ENCODE measurements at places on chromosomes 13 and 19.

GRCh38 chr19:2724148-2724557, 3.0 kb upstream of the DIRAS1 start:
- no peak for DNase-seq

- DNase-seq: no peak
Observed at GRCh38 chr19:48665786-48666185, 7.0 kb downstream of the NTN5 start.

DNA sequence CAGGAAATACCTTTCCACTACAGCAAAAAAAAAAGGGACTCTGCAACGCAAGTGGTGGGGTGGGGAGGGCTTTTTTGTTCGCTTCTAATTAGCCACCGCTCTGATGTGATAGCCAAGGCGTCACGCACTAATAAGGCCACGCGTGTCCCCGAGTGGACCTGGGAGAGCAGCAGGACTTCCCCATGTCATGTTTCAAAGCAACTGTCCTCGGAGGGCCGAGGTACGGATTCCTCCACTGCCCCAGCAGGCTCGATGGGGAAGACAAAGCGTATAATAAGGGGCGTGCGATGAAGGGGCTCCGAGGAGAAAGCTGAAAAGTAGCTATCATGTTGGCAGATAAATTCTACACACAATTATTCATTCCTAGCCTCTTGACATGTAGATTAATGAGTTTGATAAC, 179.7 kb upstream of the ZNF507 start:
- DNase-seq: no peak

GRCh38 chr13:26964278-26965250, 204.0 kb upstream of the GPR12 start:
- DNase-seq: peak; percentile 13

DNA sequence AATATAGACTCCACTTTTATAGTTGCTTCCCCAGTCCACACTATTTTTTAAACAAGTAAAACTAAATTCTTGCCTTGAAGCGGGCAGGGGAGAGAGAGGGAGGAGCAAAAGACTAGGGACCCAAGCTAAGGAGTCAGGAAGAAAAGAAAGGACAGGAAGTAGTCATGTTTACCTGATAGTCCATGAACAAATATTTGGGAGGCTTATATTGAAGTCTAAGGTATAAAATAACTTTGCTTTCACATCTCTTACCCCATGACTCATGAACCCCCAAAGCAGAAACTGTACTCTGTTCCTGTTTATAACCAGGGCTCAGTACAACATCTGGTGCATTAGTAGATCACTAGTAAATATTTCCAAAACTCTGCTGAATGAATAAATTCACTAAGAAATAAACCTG, 67.3 kb downstream of the ZAR1L start:
- DNase-seq: no peak

DNA sequence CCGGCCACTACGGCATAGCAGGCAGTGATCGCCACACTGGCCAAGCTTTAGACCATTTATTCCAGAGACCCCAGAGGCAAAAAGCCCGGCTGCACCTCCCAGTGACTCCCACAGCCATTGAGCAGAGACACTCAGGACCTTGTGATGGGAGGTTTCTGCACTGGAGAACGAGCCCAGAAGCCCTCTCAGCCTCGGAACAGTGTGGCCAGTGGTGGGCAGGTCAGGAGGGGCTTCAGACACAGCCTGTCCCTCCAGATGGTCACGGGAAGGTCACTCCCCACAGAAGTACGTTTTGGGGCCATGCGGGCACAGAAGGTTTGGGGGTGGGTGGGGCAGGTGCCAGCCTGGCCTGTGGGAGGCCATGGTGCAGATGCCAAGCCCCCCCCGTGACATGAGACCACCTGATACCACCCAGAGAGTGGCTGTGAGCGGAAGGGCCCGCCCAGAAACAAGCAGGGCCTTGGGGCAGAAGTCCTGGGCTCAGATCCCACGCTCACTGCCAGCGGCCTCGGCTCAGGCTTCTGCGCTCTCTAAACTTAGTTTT, 599 bp upstream of the F10 start:
- DNase-seq: no peak

GRCh38 chr13:91660076-91660415, 261.6 kb downstream of the GPC5 start:
- no peak for DNase-seq

- DNase-seq: no peak
Observed at GRCh38 chr13:19695829-19696228, 62.4 kb downstream of the MPHOSPH8 start.

DNA sequence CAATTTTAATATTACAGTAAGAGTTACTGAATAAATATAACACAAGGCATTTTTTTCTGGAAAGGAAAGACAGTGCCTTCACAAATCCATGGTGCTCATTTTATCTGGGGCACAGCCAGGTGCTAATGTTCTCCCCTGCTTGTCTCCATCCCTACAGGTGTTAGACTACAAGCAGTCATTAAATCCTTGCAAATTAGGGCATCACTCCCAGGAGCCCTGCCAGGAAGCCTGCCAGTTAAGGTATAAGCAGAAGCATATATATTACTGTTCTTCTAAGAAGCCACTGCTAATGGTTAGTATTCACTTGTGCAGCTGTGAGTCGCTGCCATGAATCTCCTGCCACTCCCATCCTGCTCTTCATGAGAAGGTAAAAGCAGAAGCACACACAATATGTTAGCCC, 149.7 kb downstream of the OXGR1 start:
- no peak for DNase-seq

DNA sequence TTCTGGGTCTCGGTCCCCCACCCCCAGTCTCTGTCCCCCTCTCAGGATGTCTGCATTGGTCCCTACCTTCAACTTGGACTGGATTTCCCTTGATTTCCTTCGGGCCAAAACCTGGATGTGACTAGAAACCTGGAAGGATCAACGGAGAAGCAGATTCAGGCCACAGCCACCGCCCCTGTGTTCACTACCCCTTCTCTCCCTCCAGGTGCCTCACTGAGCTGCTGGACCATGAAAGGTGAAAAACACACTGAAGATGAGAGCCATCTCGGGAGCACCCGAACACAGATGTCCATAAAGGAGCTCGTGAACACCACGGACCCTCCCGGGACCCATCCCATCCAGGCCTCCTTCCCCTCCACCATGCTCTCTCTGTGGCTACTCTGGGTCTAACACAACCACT, 5.0 kb downstream of the TEAD2 start:
- no peak for DNase-seq

GRCh38 chr19:6214881-6215541, 64.8 kb downstream of the MLLT1 start:
- no peak for DNase-seq

DNA sequence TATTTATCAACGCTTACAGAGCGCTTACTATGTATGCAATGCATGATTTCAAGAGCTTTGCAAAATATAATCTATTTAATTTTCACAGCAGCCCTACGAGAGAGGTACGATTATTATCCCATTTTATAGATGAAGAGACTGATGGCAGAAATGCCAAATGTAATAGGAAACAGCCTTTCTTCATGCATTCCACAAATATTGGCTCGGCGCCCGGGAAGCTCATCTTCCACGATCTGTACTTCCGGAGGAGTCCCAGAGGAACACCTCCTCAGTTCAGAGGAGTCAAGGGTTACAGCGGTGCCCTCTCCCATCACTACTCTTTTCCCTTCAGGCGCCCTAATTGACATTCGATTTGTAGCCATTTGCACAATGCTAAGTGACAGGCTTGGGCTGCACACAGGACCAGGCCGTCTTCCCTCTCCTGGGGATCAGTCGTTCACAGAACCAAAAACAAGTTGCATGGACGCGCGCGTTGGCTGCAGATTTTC, 1.1 kb upstream of the ARHGAP35 start:
- no peak for DNase-seq

GRCh38 chr19:51327066-51328001, 14.6 kb downstream of the VSIG10L start:
- DNase-seq: no peak

- no peak for DNase-seq
Observed at GRCh38 chr13:19158526-19159174, 23.0 kb downstream of the TUBA3C start.

- DNase-seq: no peak
Observed at GRCh38 chr13:26540334-26540733, 17.1 kb upstream of the WASF3 start.

DNA sequence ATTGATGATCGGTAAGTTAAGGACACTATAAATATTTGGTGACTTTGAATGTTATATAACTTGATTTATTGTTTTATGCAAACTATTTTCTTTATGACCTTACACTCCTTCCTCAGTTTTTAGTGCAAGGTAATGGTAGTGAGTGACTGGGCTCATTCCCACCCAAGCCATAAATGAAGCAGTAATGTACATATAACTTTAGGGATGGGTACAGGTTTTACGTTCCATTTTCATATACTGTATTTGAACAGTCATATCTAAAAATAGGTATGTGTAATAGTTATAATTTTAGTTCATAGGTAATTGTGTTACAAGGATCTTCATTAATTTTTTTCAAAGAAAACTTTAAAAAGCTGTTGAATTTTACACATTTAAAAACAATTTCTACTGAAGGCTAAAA, 101.0 kb downstream of the PDS5B start:
- no peak for DNase-seq

DNA sequence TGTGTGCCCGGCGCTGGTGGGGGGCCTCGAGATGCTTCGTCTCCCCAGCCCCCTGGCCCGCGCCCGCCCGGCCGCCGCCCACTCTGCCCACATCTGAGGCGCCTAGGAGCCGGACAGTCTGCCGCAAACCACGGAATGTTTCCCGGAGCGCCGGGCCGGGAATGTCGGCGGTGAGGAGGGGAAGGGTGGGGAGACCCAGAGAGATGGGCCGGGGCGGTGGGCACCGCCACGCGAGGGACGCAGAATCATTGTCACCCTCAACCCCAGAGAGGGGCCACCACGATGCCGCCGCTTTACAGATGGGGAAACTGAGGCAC, 46.1 kb upstream of the NFIC start:
- no peak for DNase-seq

- DNase-seq: no peak
Observed at GRCh38 chr13:40023595-40024203, 368.2 kb downstream of the COG6 start.

- DNase-seq: no peak
Observed at GRCh38 chr13:30338952-30339351, 31.6 kb upstream of the KATNAL1 start.

GRCh38 chr13:111907341-111907880, 159.5 kb upstream of the SOX1 start:
- no peak for DNase-seq

DNA sequence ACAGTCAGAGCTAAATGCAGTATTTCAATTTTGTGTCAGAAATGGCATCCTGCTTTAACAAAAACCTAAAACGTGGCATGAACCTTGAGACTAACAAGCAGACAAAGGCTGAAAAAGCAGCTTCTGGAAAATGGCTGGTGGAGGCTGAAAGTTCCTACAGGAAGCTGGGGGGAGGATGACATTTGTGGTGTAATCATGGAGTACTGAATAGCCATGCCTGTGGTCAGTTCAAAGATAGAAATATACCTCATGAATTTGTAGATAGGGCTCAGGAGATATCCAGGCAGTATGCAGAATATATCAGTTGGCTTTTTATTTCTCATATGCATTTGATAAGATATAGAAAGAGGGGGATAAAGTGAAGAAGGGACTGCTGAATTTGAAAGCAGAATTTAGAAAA, 181.7 kb downstream of the UQCRFS1 start:
- DNase-seq: no peak

DNA sequence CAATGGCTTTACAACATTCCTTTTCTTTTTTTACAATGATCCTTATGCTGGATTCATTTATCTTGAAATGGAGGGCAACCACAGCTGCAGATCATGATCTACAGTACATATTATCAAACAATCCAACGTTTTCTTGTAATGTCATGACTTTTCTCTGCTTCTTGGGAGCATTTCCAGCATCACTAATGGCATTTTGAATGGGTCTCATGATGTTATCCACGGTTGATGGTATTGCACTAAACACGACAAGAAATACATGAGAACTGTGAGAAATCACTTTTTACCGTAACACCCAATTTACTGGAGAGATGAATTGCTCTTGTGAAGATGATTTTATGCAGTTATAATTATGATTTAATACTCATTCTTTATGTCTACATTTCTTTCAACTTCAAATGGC, 16.2 kb upstream of the ACOD1 start:
- DNase-seq: no peak

GRCh38 chr19:40144947-40145748, 46.1 kb upstream of the MAP3K10 start:
- DNase-seq: no peak

DNA sequence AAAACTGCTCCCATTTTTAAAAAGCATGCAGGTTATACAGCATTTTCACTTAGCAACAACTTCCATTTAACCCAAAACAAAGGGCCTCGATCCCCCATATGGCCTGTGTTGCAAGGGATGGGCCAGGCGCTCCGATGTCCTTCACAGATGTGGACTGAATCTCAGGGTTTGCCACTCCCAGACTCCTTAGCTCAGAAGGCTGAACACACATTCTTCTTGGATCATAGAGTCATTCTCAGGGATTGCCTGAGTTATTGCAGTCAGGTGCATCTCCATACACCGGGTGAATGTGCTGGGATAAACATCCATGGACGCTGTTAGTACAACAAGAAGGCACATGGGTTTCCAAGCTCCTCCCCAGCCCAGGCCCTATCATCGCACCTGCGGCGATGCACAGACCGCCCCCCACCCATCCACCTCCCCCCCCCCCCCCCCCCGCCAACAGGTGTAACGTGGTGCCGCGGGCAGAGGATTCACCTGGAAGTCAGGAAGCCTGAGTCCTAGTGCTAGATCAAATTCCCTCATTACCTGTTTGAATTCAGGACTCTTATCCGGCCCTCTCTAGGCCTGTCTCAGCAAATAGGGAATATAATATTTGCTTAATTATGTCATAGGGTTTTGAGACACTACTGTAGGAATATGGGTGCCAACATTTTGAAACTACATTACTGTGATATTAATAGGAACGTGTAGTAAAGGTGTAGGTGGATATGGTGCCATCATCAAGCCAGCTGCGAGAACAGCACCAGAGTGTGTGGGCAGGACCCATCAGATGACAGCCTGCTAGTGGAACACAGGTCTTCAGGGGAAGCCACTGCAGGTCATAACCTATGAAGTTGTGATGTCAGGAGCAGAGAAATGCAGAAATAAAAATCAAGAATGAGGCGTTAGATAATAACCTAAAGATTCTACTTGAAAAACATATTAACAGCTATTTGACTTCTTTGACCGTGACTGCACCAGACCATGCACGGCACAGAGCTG, 110.9 kb downstream of the SACS start:
- no peak for DNase-seq

GRCh38 chr13:78700121-78700910, 41.4 kb upstream of the OBI1 start:
- DNase-seq: no peak

GRCh38 chr13:113408562-113408961, 44.6 kb upstream of the GRTP1 start:
- DNase-seq: no peak

- DNase-seq: no peak
Observed at GRCh38 chr13:51538591-51539179, 45.6 kb upstream of the WDFY2 start.

DNA sequence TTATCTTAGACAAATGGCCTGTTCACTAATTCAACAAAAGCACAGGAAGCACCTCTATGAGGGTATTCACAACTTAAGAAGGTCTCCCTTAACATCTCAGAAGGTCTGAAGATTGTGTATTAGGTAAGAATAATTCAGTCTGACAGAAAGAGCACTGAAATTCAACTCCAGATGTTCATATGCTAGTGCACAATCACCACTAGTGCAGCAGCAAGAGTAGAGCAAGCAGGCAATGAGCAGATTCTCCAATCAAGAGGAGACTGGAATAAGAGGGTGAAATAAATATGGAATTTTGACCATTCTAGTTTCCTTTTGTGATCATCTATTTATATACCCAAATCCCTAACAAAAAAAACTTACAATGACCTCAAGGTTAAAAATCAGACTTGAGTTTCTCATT, 52.0 kb downstream of the MPHOSPH8 start:
- no peak for DNase-seq
